ENCODE measurements at places on chromosomes 4 and X.

DNA sequence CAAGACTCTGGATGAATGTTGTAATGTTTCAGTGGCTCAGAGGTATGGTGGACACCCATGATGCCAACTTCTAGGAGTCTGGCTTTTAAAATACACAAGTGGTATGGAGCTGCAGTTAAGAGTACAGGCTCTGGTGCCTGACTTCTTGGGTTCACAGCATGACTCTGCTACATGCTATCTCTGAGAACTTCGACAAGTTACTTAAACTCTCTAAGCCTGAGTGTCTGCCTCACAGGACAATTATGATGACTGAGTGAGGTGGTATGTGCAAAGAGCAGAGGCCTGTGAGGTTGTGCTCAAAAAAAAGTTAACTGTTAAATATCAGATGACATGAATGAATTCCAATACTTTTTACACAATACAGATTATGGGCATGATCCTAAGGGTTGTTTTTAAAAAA lies 90.9 kb upstream of the SRD5A3 start:
- no peak for DNase-seq

GRCh38 chr4:153564630-153565525 lies 98.7 kb downstream of the TMEM131L start:
- no peak for DNase-seq

- no peak for DNase-seq
Observed at GRCh38 chr4:78735697-78736096, 40.5 kb upstream of the BMP2K start.

GRCh38 chr4:102153391-102153790 lies 191.9 kb downstream of the SLC39A8 start:
- no peak for DNase-seq

DNA sequence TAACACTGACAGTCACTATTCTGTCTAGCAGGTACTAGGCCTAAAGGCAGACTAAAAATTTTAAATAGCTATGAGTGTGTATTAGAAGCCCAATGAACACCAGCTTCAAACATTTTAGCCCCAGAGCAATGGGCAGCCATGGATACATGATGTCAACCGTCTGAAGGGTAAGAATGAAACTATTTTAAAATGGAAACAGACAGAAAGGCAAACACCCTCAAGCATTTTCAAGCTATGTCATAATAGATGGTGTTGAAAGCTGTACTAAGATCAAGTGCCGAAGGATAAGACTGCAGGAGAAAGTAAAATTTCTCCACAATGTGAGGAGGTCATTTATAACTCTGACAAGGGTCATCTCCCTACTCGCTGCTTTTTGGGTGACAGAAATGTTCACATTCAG lies 225.0 kb downstream of the COL25A1 start:
- no peak for DNase-seq

GRCh38 chrX:132330156-132330729 lies 111.0 kb upstream of the RAP2C start:
- no peak for DNase-seq

DNA sequence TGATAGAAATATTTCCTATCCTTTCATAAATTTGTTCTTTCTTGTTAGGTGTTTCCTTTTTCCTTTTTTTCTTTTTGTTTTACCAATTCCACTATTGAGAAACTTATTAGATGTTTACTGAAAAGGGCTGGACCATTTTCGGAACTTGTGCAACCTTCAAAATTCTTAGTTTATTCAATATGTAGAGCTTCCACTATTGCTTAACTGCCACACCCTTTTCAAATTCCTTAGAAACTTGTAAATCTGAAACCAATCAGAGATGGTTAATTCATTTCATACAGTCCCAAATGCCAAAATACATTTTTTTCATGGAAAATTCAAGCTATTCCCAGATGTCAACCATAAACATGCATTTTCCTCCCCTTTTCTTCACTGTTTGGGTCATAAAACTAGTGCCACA lies 66.1 kb upstream of the SLC39A8 start:
- no peak for DNase-seq

GRCh38 chrX:2334237-2334636 lies 166.5 kb downstream of the DHRSX start:
- DNase-seq: no peak

DNA sequence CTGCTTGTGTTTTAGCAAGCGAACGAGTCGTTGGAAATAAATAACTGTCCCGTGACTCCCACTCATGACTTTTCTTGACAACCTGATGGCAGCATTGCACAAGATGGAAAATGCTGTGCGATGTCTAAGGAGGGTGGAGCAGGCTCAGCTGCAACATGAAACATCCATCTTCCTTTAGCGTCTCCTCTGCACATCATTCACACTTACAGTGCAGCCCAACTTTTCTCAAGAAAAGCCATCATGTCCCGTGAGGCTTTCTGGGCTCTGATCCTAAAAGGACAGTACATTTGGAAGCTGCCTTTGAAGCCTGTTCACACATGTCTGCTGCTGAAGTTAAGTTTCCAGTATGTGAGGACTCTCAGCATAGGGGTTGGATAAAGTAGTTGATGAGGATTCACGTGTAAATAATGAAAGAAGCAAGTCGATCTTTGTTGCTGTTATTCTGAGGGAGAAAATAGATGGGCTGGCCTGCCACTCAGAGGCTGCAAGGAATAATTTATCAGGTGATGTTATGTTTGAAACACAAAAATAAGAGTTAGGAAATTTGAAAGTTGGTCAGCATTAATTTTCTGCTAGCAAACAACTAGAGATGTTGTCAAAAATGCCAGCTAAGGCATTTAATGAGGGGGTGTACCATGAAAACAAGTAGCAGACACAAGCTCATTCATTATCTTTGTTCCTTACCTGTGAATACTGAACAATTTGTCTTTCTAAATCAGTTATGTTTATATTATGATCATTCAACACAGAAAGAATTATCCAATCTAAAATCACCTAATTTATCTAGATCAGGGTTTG lies 328.7 kb upstream of the ZFP42 start:
- no peak for DNase-seq

DNA sequence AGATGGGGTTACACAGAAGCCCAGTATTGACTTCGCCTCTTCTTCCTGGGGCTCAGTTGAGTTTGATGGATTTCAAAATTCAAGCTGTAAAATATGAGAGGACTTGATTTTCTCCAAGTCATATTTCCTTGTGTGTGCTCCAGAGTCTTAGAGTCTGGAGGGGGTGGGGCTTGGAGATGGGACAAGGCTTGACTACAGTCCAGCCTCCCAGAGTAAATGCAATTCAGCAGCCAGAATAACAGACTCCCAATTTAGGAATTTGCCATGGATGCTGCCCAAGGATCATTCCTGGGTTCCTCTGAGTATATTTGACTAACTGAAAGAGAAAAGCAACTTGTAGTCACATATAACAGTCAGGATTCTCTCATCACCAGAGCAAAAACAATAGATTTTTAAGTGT lies 53.7 kb upstream of the RBPJ start:
- DNase-seq: no peak

GRCh38 chr4:183353557-183353956 lies 31.3 kb upstream of the CLDN24 start:
- no peak for DNase-seq

DNA sequence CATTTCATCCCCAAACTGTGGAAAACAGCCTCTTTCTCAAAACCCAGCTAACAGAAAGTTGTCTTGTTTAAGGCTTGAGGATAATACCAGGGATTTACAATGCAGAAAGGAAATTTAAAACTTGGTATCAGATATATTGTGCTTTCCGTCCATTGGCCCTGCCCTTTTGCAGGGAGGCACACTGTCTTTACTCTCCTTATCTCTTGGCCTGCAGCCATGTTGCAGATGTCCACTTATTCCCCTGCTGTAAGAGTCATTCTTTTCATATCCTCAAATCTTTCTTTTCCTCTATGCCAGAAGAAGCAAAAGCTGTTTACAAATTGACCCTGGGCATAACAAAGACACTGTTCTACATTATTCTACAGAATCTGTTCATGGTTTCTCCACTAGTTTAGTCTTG lies 75.6 kb upstream of the DYNLT3 start:
- no peak for DNase-seq

- DNase-seq: no peak
Observed at GRCh38 chr4:138892483-138893407, 122.8 kb upstream of the NOCT start.

DNA sequence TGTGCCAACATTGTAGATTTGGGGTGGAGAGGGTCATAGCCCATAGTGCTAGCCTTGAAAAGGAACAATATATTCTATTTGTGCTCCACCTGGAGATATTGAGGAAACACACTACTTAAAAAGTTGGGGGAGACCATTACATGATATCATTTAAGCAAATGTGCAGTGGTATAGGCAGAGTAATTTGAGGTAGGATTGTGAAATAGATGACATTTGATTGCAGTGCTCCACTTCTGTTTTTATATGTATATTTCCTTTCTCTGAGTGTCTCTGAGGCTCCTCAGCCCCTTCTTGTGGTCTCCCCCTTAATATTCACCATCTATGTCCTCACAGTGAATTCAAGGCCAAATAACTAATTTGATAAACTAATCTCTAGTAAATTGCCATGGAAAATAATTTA lies 85.6 kb upstream of the NMU start:
- no peak for DNase-seq

DNA sequence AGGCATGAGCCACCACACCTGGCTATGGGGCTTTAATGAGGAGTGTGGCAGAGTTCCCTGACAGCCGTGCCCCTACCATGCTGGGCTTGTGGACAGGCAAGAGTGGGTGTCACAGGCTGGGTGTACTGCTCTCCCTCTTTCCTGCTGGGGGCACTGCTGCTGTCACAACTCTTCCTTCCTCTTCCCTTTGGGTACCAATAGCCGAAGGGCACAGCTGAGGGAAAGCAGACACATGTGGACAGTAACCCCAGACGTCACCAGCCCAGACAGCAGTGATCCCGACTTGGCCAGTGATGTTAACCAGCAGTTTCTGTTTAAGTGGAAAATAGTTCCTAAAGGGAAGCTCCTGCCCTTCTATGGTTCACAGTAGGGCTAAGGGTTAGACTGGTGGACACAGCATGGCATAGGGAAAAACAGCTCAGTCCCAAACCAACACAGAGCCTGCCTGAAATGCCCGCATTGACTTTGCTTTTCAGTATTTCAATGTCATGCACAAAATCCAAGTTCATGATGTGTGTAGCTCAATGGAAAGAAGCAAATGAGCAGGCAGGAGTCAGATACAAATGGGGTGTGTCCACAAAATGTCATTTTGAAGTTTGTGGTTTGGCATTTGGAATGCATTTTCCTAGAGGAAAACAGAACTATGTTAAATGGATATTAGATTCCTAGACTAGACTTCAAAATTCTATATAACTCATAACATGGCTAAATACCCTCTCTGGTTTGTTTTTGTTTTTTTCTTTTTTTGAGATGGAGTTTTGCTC lies 24.9 kb upstream of the DDX3X start:
- DNase-seq: no peak

GRCh38 chr4:10366628-10367027 lies 90.6 kb downstream of the ZNF518B start:
- no peak for DNase-seq
